Activated CD4-positive, alpha-beta memory T cell treated with anti-CD3 and anti-CD28 coated beads for 36 hours (primary cell): ENCODE measurements at places on chromosomes 5 and 9. TPM values are rescaled to one million over a fixed set of nuclear protein-coding genes. Genes with fewer than 3 reads are reported as not detected.

- H3K27me3 ChIP-seq = no peaks in the 10 kb centered on the region
- no peak for DNase-seq
- no peak overlapping the region for H3K27ac ChIP-seq
- H3K4me3 ChIP-seq = no peak overlapping the region
- no peaks in the 10 kb centered on the region for H3K4me1 ChIP-seq
Observed at GRCh38 chr5:113194591-113194990, 218.0 kb downstream of the DCP2 start.

DNA sequence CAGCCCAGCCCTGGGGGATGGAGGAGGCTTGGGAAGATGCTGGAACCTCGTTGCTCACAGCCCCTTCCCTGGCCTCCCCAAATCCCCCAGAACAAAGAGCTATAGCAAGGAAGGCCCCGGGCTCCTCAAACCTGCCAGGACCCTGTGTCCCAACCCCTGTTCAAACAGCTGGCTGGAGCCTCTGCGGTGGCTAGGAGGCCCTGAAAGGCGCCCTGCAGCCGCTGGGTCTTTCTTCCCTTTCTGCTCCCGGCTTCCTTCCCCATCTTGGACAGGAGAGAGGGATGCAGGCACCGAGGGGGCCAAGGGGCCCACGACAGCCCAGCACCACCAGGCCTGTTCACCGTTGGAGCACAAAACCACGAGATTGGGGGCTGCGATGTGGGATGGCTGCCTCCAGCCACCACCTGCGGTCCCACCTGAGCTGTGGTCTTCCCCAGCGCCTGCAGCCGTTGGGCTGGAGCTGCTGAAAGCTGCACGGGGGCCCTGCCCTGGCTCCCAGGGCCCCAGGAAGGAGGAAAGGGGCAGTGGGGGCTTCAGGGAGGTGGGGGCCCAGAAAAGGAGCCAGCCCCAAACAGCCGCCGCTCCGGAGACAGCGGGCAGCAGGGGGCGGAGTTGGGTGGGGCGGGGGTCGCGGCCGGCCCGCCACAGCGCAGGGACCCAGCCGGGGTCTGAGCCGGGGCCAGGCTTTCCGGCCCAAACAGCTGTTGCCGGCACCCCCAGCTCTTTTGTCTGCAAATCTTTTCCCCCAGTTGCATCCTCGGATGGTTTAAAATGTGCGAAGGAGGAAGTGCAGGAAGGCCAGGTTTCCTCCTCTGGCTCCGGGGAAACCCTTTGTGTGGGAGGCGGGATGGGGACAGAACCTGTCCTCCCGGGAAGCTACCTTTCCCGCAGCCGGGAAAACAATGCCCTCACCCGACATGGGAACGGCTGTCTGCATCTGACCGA lies 16.1 kb downstream of the NOTCH1 start:
- no peak overlapping the region for H3K27ac ChIP-seq
- no peak overlapping the region for H3K4me3 ChIP-seq
- DNase-seq = no peak
- peaks cover 6% of the 10 kb centered on the region for H3K36me3 ChIP-seq

DNA sequence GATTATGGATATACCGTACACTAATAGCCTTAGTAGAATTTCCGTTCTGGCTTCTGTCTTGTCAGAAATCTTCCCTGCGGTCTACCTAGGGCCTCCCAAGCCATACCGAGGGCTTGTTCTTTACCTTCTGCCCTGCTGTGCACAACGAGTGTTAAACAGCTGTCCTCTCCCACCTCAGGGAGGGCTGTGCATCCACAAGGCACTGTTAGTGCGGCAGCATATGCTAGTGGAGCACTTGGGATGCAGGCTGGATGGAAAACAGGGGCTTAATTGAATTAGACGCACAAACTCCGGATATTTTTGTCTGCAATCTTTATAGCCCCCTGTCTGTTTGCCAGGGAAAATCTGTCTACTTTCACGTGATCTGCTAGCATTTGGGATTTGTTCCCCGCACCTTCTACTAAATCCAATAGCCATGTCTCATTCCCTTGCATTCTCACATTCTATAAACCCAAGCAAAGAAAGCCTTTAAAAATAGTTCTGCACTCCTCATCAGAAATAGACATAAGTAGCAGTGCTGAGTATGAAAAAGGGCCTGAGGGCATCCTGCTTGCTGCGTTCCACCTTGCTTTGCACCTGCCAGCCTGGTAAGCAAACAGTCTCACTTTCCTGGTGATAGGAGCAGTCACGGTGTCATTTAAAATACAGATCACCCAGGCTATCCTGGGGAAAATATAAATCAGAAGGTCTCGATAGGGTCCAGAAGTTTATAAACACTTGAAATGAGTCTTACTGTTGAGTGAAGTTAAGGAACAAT lies 382.6 kb downstream of the RASEF start:
- DNase-seq = no peak
- H3K4me1 ChIP-seq = no peaks in the 10 kb centered on the region
- H3K27me3 ChIP-seq = no peaks in the 10 kb centered on the region
- H3K4me3 ChIP-seq = no peak overlapping the region
- no peak overlapping the region for H3K27ac ChIP-seq

- no peaks in the 10 kb centered on the region for H3K27me3 ChIP-seq
- no peak for DNase-seq
- no peak overlapping the region for H3K4me3 ChIP-seq
Observed at GRCh38 chr9:31355965-31356364, 1028.5 kb upstream of the ACO1 start.

- H3K4me3 ChIP-seq = no peak overlapping the region
- H3K36me3 ChIP-seq = peaks cover 3% of the 10 kb centered on the region
- H3K27me3 ChIP-seq = peaks cover 30% of the 10 kb centered on the region
- DNase-seq = no peak
- no peak overlapping the region for H3K27ac ChIP-seq
Observed at GRCh38 chr5:114055318-114056184, 306.3 kb upstream of the KCNN2 start.

DNA sequence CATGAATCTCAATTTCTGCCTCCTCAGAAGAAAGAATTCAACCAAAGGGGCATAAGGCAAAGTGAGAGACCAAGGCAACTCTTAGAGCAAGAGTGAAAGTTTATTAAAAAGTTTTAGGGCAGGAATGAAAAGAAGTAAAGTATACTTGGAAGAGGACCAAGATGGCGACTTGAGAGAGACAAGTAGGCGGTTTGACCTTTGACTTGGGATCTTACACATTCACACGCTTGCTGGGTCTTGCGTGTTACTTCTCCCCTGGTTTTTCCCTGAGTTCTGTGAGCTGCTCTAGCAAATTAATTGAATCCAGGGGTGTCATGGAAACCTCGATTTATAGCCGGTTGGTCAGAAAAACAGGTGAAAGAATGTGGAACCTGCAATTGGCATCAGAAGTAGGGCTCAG lies 7.0 kb downstream of the ZNF346 start:
- no peaks in the 10 kb centered on the region for H3K27me3 ChIP-seq
- no peak overlapping the region for H3K27ac ChIP-seq
- H3K4me3 ChIP-seq = no peak overlapping the region
- no peak for DNase-seq
- peaks cover 17% of the 10 kb centered on the region for H3K4me1 ChIP-seq

- H3K4me3 ChIP-seq = no peak overlapping the region
- H3K27me3 ChIP-seq = peaks cover 2% of the 10 kb centered on the region
- DNase-seq = no peak
- no peaks in the 10 kb centered on the region for H3K4me1 ChIP-seq
- H3K36me3 ChIP-seq = no peaks in the 10 kb centered on the region
Observed at GRCh38 chr9:135379540-135380267, 99.9 kb upstream of the PPP1R26 start.

DNA sequence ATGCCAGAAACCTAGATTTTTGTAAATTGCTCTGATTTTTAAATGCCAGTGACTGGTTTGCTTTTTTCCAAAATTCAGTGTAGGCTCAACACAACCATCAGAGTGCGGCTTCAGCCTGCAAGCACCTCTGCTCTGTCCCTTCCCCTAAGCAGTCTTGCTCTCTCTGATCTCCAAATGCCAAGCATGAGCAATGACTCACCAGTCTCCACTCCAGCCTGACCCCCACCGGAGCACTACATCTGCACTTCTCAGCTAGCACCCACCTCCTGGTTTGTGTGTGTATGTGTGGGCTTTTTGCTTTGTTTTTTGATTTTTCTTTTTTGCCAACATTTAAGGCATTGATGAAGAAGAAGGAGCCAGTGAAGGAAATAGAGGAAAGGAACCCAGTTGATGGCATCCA lies 61.4 kb upstream of the ADRA1B start:
- H3K36me3 ChIP-seq = no peaks in the 10 kb centered on the region
- H3K27ac ChIP-seq = no peak overlapping the region
- H3K4me1 ChIP-seq = no peaks in the 10 kb centered on the region
- H3K27me3 ChIP-seq = peaks cover 27% of the 10 kb centered on the region
- no peak for DNase-seq
- H3K4me3 ChIP-seq = no peak overlapping the region

DNA sequence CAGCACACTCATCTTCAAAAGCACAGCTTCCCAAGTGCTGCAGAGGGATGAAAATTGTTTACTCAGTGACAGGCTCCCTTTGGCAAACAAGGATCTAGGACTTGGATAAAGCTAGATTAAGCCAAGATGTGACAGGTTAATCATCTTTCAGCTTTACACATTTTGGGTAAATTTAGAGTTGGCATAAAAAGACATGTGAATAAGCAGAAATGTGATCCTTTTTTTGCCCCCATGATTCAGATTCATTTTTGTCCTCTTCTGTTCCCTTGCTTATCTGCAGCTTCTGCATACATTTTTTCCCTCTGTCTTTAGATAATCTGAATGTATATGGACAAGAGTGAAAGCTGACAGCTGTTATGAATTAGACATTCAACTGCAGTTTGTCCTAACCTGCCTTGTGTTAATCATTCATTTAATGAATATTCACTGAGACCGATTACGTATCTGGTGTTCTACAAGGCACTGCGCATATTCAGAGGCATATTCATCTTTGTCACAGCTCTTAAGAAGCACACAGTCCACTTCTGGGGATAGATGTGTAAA lies 19.6 kb downstream of the ADAMTSL1 start:
- H3K27ac ChIP-seq = no peak overlapping the region
- no peaks in the 10 kb centered on the region for H3K27me3 ChIP-seq
- H3K4me3 ChIP-seq = no peak overlapping the region

DNA sequence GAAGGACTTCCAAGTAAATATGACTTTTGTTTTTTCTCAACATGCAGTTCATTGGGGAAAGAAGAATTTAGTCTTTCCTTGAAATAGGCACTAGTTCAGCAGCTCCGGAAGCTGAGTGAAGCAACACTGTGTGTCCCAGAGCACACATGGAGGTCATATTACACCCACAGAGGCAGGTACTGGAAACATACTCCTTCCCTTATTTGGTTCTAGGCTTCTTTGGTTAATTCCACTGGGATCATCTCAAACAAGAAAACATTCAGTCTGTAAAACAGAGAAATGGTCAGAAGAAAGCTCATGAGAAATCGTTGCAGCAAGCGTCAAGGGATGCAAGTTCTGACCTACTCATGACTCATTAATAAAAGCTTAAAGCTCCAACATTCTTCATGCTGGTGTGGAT lies 175.1 kb upstream of the PCSK5 start:
- no peak overlapping the region for H3K4me3 ChIP-seq
- H3K27me3 ChIP-seq = no peaks in the 10 kb centered on the region
- H3K4me1 ChIP-seq = no peaks in the 10 kb centered on the region
- no peaks in the 10 kb centered on the region for H3K36me3 ChIP-seq

- no peaks in the 10 kb centered on the region for H3K36me3 ChIP-seq
- no peak for DNase-seq
- H3K4me3 ChIP-seq = no peak overlapping the region
- peaks cover 25% of the 10 kb centered on the region for H3K4me1 ChIP-seq
- no peak overlapping the region for H3K27ac ChIP-seq
Observed at GRCh38 chr5:173903396-173904140, 15.4 kb downstream of the CPEB4 start.

The WWC1 gene
- 0.82 TPM for total RNA-seq

The CSF2 gene
- total RNA-seq = 125 TPM

The PRDM9 gene
- total RNA-seq = not detected

The CER1 gene
- total RNA-seq = not detected

The GABRG2 gene
- not detected for total RNA-seq

The AGXT2 gene
- total RNA-seq = not detected

The PCDHGB7 gene
- 0.07 TPM for total RNA-seq

The MZB1 gene
- total RNA-seq = 26.3 TPM
